ENCODE measurements at places on chromosomes 7 and 10.

- no peak for DNase-seq
These were observed 230.9 kb downstream of the ZMYND11 start for GRCh38 chr10:366186-366585.

DNA sequence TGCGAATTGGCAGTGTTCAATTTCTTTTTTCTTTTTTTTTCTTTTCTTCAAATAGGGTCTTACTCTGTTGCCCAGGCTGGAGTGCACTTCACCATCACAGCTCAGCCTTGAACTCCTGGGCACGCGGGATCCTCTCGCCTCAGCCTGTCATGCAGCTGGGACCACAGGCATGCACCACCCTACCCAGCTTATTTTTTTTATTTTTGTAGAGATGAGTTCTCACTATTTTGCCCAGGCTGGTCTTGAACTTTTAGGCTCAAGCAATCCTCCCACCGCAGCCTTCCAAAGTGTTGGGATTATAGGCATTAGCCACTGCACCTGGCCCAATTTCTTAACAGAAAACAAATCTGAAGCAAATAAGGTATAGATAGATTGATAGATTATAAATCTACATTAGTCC is 69.3 kb downstream of the SKIDA1 start:
- no peak for DNase-seq

- no peak for DNase-seq
These were observed 34.6 kb upstream of the ST7 start for GRCh38 chr7:116918704-116919103.

GRCh38 chr10:132464256-132465192 is 67.5 kb downstream of the PWWP2B start:
- DNase-seq: peak; percentile 47

DNA sequence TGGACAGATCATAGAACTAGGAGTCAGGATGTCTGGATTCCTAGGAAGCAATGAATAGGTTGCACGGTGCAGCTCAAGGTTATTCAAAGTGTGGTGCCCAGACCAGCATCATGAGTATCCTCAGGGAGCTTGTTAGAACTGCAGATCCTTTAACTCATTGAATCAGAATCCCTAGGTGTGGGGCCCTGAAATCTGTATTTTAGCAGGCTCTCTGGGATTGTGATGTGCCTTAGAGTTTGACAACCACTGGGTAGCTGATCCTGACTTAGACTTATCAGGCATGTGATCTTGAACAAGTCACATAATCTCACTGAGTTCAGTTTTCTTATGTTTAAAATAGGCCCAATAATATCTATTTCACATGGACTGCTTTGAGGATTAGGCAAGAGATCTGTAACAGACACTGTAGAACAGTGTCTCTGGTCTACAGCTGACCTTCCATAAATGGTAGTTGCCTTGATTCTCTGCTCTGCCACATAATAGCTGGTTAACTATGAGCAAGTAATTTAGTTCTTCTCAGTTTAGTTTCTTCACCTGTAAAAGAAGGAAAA is 46.4 kb upstream of the ATRNL1 start:
- DNase-seq: no peak

DNA sequence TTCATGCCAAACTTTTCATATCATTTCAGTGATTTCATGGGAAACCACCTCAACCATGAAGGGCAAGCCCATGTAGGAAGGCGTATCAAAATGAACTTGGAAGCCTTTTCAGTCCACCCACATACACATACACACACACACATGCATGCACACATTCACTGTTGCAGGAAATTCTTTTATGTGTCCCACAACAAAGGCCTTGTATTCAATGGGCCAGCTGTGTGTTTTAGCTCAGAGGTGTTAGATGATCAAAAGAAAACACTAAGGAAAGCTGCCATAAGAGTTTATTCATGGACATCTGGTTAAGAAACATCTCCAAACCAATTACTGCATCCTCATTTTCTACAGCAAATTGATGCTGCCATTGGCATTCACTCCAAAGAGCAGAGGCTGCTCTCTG is 74.4 kb upstream of the STK17A start:
- no peak for DNase-seq

- no peak for DNase-seq
These were observed 31.6 kb downstream of the ASZ1 start for GRCh38 chr7:117395743-117396142.

DNA sequence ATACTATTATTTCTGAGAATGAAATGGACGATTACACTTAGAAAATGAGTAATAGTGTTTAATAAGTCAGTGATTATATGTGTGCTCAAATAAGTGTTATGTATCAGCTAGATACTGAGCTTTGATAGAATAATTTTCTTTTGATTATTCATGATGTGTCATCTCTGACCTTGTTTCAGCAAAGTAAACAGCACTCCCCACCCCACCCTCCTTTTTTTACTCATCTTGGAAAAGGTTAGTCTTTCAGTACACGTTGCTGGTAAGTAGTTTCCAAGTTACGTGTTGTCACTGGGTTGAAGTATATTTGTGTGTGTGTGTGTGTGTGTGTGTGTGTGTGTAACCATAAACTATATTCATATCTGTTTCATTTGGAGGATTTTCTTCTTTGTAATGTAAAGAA is 84.1 kb downstream of the GNAI1 start:
- DNase-seq: peak; percentile 34

- DNase-seq: peak; percentile 33
These were observed 258.3 kb downstream of the SNX13 start for GRCh38 chr7:17681965-17682364.

DNA sequence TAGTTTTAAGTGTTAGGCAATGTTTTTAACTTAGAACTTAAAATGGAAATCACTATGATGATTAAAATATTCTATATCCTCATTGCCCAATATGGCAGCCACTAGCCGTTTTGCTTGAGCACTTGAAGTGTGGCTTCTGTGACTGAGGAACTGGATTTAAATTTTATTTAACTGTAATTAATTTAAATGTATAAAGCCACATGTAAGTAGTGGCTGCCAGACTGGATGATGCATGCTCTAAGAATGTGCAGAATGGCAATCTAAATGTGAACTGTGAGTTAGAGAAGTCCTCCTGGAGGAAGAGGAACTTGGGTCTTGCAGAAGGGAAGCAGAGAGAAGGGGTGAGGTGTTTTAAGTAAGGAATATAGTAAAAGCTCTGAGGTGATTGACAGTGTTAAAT is 451.4 kb downstream of the SUGCT start:
- peak; percentile 77 for DNase-seq

GRCh38 chr7:113698556-113699220 is 220.1 kb downstream of the PPP1R3A start:
- DNase-seq: peak; percentile 50

DNA sequence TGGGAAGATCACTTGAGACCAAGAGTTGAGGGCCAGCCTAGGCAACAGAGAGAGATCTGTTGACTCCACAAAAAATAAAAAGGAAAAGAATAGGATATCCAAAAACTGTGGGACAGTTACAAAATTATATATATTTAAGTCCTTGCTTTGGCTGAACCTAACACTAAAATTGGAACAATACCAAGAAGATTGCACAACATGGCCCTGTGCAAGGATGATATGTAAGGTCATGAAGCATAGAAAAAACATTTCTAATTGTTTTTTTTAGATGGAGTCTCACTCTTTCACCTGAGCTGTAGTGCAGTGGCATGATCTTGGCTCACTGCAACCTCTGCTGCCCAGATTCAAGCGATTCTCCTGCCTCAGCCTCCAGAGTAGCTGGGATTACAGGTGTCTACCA is 139.0 kb downstream of the TPST1 start:
- no peak for DNase-seq

GRCh38 chr7:41084381-41084780 is 618.5 kb downstream of the INHBA start:
- no peak for DNase-seq

DNA sequence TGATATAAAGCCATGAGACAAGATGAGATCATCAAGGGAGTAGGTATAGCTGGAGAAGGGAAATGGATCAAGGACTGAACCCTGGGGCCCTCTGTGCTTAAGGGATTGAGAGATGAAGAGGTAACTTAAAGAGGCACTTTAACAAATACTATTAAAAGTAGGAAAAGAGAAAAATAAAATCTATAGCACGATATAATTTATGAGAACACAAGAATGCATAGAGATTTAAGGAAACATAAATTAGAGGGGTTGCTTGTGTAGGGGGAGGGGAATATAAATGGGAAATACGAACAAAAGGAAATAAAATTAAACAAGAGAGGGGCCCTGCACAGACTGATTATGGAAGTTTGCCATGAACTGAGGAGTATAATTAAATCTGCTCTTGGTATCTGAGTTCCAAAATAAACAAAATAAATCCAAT is 15.6 kb upstream of the LRRC17 start:
- peak; percentile 16 for DNase-seq

DNA sequence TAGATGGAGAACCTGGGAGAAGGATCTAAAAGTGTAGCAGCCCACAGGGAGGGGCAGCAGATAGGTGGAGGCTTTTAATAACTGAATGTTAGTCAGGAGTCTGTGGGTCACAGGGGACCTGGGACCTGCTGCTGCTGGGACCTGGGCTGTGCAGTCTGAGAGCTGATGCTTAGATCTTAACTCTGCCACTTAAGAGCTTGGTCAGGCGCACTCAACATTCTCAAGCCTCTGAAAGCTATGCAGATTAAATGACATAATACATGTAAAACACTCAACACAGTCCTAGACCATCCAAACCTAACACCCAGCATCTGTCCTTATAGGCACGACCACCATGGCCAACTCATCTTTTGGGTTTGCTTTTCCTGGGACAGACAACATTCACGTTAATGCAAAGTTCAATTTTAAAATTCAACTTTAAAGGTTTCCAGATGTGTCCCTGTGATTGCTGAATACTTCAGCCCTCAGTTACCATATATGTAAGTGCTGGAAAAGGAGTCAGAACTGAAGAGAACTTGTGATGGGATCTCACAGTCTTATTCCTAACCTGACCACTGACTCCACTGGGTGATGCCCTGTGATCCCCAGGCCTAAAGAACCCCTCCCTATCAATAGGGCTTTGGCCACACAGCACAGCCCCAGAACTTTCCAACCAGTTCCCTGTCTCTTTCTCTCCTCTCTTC is 321.0 kb downstream of the PLXNA4 start:
- DNase-seq: no peak

GRCh38 chr10:17802976-17803375 is 6.2 kb upstream of the MRC1 start:
- DNase-seq: no peak

DNA sequence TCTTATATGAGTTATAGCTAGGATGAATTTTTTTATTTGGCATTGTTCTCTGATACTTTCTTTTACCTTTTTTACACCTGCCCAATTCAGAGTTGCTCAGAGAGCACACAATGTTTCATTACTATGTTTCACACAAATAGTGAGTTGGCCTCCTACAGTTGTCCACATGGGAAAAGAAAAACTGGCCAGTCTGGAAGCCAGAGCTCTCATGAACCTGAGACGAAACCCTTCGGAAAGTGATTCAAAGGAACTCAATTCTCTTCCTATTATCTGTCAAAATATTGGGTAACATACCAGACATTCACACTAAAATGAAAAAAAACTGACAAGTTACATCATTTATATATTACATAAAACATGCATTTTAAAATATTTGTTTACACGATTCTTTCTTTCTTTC is 15.3 kb downstream of the SCRN1 start:
- no peak for DNase-seq

DNA sequence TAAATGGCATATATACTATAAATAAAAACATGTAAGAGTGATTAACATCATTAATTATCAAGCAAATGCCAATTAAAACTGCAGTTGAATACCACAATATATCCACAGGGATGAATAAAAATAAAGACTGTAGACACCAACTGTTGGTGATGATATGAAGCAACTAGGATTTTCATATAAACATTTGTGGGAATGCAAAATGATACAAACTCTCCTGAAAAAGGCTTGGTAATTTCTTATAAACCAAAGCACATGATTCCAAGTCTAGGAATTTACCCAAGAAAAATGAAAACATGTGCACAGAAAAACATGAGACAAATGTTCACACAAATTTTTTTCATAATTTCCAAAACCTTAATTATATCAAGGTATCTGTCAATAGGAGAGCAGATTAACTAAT is 448.1 kb downstream of the ETV1 start:
- no peak for DNase-seq

DNA sequence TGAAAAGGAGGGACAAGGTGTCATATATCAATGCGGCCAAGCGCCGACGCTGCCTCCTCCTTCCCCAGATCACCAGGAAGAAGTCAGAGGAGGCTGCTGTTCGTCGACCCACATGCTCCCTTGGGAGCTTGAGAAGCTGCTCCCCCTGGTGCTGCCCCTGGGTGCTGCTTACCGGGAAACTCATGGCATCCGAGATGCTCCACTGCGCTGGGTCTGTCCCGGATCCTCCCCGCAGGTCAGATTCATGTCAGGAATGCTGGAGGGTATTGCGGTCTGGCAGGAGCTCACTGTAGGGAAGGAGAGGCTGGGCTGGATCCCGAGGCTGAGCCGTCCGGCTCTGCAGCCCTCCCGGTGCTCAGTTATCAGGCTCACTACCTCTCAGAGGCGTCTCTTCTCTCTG is 123.7 kb upstream of the FAM20C start:
- peak; percentile 26 for DNase-seq

DNA sequence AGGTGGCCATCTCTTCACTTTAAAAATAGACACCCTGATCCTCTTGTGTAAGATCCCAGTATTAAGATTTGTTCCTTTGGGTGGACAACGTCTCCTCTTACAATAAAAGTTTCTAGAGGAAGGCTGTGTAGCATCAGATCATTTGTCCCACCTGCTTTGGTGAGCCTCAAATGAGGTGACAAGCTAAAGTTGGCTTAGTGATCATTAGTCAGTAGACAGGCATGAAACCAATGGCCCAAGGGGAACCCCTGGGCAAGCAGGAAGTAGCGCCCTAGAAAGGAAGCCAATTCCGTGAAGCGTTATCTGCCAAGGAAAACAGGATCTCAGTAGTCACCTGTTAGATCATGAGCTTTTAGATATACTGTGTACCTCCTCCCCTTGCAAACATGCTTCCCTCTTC is 66.8 kb downstream of the PCGF5 start:
- no peak for DNase-seq

DNA sequence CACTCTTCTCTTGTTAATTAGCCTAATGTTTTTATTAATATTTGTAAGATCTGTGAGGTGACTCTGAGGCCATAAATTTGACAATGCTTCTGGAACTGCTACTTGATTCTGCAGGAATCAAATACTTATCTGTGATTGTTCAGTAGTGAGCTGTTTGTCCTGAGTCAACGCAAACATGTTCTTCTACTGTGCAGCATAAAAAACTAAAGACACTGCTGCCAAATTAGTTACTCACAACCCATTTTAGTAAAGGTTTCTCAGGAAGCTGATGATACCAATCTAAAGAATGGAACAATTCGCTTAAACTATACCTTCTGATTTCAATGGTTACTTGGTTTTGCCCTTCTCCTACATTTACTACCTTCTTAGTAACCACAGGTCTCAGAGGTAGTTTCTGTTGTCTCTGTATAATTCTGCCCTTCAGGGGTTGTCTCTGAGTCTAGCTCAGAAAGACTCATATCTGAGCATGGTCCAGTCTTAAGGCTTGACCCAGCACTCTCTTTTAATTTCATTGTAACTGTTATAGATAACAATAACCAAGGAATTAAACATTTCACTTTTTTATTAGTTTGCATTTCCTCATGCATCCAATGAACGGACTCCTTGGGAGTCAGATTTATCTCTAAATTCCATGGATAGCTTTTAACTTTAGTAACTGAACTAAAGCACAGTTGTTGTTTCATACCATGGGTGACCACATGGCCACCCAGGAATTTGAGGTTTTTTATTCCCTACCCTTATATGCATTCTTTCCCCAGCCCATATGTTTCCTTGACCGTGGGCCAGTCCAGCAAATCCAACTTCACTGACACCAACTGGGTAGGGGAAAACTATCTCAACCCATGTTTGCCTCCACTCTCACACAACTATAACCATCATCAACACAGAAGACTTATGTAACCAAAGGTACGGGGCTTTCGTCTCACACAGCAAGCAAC is 309.5 kb upstream of the TEX47 start:
- DNase-seq: peak; percentile 66

Data from astrocyte of the hippocampus (primary cell).